ENCODE measurements at places on chromosomes 7 and 10.

GRCh38 chr10:4291990-4292389 is 507.0 kb upstream of the KLF6 start:
- no peak for DNase-seq

- no peak for DNase-seq
Measured at GRCh38 chr7:18041191-18041590, 13.5 kb upstream of the PRPS1L1 start.

- no peak for DNase-seq
Measured at GRCh38 chr7:23298141-23298881, 828 bp upstream of the MALSU1 start.

GRCh38 chr7:49324040-49324439 is 399.7 kb downstream of the CDC14C start:
- no peak for DNase-seq

GRCh38 chr7:114851406-114852061 is 70.4 kb upstream of the MDFIC start:
- no peak for DNase-seq

GRCh38 chr10:13939391-13939790 is 352.6 kb downstream of the PRPF18 start:
- no peak for DNase-seq

DNA sequence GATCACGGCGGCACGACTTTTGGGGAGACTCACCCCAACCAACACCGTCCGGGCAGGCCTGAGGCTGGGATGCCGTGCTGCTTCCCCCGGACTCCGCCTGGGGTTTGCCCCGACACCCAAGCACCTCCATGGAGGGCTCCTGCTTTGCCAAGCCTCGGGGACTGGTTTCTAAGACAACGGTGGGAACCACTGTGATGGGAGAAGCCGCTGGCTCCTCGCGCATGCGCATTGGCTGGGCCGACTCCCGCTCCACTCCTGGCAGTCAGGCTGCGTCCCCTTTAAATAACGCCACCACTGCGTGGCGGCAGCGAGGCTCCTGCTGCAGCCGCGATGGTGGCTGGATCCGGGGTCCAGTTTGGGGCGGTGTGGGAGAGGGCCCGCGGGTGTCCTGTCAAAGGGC is 201.0 kb downstream of the ZNF716 start:
- no peak for DNase-seq

DNA sequence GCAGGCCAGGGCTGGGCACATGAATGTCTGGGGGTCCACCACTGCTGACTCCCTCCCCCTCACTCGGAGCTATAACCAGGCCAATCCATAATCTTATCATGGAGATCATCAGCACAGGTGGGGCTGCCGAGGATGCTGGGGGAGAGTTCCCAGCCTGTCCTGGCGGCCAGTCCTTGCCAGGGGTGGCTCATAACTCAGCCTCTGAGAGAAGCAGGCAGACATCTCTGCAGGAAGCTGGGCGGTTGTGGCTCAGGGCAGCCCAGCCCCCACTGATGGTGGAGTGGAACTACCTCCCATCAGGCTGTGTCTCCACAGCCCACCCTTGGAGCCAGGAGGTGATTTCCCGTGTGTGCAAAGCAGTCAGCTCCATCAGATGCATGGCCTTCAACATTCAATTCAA is 109.4 kb upstream of the ZNF92 start:
- no peak for DNase-seq
